Stromal cell of bone marrow (primary cell): ENCODE measurements at places on chromosomes 13 and 19.

- no peak for DNase-seq
Observed at GRCh38 chr19:41816761-41817160, 20.4 kb downstream of the CEACAM3 start.

DNA sequence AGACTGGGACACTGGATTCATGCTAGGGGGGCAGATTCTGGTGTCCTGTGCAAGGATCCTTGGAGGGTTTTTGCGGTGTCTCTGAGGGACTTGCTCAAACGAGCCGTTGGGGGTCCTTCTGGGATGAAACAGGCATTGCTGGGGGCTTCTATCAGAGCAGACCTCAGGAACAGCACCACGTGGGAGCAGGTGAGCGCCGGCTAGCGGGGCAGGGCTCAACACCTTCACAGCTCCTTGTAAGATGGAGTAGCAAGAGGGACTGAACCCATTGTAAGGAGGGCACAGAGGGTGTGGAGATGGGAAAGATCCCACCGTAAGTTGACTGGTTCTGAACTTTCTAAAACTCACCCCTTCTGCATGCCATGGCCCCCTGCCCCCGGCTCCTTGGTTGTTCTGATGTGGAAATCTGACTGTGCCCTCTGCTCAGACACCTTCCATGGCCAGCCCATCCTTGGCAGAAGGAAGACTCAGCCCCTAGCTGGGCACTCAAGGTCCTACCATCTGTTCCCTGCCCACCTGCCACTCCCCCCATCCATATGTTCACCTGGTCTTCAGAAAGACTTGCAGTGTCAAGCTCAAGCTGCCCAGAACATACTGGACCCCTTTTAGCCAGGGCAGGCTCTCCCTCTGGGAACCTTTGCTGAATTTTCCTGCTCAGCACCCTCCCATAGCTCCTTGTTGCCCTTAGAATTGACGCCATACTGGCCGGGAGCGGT is 1.2 kb downstream of the SLC27A1 start:
- DNase-seq, result no peak

DNA sequence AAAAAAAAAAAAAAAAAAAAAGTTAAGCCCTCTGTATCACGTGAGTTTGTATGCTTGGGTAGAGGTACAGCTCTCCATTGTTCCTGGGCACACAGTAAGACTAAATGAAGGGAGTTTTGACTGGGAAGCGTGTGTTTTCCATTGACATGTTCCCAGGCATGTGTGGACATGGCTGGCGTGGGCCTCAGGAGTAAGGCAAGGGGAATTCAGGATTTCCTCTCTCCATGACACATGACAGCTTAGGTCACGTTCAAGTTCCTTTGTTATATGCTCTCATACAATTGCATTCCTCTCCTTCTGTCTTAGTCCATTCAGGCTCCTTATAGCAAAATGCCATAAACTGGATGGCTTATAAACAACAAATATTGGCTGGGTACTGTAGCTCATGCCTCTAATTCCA is 17.1 kb upstream of the MAP3K10 start:
- no peak for DNase-seq

GRCh38 chr13:31998131-31998530 is 33.4 kb upstream of the FRY start:
- no peak for DNase-seq

DNA sequence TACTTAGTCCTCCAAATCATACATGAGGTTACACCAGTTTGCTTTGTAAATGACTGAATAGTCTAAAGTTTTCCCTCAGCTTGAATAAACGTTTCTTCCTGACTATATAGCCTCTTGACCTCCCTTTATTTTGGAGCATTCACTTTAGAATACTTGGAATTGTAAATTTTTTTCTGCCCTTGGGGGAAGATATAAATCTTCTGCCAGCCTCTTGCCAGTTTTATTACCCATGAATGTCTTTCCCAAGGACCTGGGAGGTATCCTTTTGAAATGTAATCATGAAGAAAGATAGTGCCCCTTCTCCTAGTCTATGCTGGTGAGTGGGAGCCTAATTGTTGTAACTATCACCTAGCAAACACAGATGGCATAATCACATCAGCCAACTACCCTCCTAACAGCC is 2033.9 kb upstream of the PCDH20 start:
- DNase-seq, result no peak

GRCh38 chr19:50705422-50706019 is 14.1 kb downstream of the SHANK1 start:
- peak; percentile 48 for DNase-seq

GRCh38 chr13:31503626-31504025 is 235.7 kb upstream of the RXFP2 start:
- no peak for DNase-seq

DNA sequence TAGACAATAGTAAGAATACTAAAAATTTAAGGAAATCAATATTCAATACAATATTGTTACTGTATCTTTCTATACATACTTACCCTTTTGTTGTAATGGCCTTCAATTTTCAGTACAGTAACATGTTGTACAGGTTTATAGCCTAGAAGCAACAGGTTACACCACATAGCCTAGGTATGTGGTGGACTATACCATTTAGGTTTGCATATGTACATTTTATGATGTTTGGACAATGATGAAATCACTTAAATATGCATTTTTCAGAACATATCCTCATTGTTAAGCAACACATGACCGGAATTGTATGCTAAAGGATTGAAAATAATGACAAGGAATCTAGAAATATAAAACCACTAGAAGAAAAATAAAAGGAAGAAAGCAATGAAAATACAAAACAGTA is 611.4 kb downstream of the DACH1 start:
- no peak for DNase-seq
